ENCODE measurements at places on chromosomes 16 and 17.

- DNase-seq: no peak
Measured at GRCh38 chr16:27385398-27385797, 16.6 kb upstream of the IL21R start.

GRCh38 chr17:63382136-63382535 is 64.0 kb downstream of the CYB561 start:
- DNase-seq: no peak

DNA sequence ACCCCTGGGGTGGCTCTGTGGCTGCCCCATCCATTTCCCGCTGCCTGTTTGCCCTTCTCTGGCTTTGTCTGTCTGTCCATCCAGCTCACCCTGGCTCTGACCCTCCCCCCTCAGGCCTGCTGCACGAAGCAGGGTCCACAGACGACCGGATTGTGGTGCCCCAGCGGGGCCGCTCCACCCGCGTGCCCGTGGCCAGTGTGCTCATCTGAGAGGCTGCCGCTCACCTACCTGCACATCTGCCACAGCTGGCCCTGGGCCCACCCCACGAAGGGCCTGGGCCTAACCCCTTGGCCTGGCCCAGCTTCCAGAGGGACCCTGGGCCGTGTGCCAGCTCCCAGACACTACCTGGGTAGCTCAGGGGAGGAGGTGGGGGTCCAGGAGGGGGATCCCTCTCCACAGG is 761 bp upstream of the LAT start:
- DNase-seq: no peak

- DNase-seq: no peak
Measured at GRCh38 chr17:33209671-33210070, 83.4 kb downstream of the ASIC2 start.

DNA sequence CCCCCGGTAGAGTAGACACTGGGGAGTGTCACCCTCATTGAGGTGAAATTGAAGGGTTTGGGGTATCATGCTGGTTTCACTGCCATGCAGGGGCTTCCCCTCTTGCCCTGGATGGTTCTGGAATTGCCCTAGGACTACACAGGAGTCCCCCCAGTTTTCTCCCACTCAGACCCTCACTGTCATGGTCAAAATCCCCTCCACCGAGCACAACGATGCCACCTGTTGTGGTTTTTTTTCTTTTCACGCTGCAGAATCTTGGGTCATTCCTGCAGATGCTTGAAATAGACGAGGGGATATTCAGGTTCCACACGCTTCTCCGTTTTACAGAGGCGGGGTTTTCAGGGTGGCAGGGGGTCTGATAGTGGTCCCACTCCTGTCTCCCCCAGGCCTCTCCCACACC is 255.6 kb downstream of the ENGASE start:
- no peak for DNase-seq

GRCh38 chr17:68803164-68803929 is 151.8 kb downstream of the ABCA8 start:
- DNase-seq: no peak
